Cortex of kidney (tissue), 1 donor: ENCODE measurements at places on chromosomes 1 and 21.

DNA sequence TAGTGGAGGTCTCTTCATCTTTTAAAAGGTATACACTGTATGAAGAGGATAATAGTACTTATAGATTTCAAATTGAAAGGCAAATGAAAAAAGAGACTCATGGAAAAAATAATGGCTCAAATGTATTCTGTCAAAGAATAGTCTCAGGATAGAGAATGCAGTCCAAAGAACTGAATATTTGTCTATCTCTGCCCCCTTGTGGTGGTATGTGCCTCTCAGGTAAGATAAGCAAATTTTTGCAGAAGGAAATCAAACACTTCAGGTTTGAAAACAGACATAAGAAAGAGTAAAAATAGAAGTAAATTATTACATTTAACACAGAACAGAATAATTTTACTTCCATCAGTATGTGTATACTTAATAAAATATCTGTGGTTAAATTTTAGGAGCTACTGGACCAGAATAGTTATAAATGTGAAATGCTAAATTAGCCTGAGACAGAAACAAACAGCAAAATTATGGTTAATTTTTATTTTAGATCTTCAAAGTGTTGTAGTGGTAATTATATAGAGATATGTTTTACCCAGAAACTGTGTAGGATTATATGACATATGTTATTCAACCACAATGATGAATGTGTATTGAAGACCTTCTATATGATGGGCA is 164.4 kb upstream of the PALMD start:
- DNase-seq: no peak

DNA sequence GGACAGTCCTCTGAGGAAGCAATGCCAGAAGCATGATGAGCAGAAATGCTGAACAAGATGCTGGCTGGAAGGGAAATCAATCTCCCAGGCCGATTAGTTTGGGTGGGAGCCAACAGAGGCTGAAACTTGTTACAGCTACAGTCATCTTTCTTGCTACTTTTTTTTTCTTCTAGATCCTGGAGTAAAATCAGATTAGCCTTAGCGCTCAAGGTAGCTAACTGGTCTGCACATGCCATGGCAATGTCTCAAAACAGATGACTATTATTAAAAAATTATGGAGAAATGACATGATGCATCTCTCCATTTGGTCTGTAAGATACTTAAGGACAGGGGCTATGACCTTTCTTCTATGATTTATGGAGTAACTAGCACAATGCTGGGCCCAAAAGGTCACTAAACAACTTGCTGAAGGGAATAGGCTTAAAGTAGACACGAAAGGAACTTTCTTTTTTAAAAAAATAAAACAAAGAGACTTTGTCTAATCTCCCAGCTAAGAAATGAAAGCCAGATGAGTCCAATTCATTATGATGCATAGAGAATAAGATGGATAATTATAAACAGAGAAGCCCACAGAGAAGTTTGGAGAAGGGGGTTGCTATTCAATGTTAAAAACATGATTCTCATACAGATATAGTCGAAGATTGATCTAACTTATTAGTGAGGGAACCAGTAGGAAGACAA is 42.5 kb downstream of the UTP25 start:
- DNase-seq: no peak

DNA sequence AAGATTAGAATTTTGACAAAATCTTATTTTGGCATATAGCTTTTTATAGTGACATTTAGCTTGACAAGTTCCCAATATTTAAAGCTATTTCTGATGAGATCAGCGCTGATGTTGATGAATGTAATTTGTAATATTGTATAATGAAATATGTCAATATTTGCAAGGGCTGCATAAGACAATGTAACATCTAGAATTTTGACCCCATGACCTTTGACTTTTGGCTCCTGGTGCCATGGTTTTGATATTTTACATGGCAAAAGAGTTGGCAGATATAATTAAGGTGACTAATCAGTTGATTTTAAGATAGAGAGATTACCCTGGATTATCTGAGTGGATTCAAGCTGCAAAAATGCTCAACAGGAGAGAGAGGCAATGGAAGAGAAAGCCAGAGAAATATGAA is 63.9 kb downstream of the DUSP10 start:
- no peak for DNase-seq

- no peak for DNase-seq
Observed at GRCh38 chr1:108691128-108691941, 775 bp upstream of the PRPF38B start.
